ENCODE measurements at places on chromosomes 12 and 14.

GRCh38 chr12:57250956-57251355 is at the start of gene STAC3:
Gene STAC3, minus strand, starts transcription at chr12:57251187. Its CDS starts 1,551 bp downstream, at chr12:57249636.
- DNase-seq, result no peak

- no peak for DNase-seq
These were observed 1.5 kb upstream of the AGAP2 start for GRCh38 chr12:57739914-57740538.

- peak; percentile 18 for DNase-seq
These were observed 23.5 kb downstream of the FGF23 start for GRCh38 chr12:4356041-4356327.

GRCh38 chr12:13505224-13505623 is 308.7 kb downstream of the EMP1 start:
- no peak for DNase-seq
